ENCODE measurements at places on chromosomes 13 and 19.

DNA sequence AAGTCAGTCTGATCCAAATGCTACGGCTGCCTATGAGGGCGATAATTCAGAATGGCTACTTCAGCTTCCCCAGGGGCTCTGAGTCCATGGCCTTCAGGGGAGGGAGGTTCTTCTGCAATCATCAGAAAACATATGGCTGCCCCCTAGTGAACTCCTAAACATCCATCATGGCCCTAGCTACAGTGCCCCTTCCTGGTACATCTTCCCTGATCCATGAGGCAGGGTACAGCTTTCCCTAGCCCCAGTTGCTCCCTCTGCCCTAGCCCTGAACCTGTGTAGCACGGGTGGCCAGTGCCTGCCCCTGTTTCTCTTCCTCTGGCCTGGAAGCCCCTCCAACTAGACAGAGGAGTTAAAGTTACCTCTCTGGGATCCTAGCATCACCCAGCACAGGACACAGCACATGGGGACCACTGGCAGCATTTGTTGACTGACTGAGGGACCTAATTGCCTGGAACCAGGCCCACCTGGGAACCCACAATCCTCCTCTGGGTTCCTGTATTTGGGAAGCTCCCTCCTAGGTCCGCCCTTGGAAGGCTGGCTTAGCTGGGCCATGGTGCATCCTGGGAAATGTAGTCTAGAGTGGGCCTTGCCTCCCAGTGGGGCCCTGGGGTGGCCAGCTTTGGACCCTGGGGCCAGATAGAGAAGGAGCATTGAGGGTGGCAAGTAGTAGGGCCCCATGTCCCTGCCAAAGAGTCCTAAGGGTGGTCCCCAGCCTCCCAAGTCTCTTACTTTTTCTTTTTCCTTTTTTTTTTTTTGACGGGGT is 17.7 kb upstream of the SEMA6B start:
- DNase-seq, result no peak

- DNase-seq, result no peak
Observed at GRCh38 chr19:58350001-58350861, 3.1 kb downstream of the A1BG start.

- no peak for DNase-seq
Observed at GRCh38 chr13:23323946-23324709, 109.4 kb downstream of the SACS start.

DNA sequence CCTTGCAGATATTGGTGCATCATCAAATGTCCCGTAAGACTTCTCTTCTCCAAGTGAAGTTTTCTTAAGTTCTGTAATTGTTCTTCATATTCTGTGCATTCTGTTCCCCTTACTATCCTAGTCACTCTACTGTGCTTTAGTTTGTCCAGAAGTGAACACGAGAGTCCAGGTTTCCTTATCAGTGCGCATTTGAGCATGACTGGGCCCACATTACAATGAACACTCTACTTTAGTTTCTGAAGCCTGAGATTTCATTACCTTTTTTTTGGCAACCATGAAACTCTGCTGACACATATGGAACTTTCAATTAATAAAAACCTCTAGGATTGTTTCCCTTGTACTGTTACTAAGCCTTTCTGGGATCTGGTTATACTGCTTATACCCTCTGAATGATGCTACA is 270.0 kb downstream of the KCNRG start:
- DNase-seq, result no peak

GRCh38 chr13:44756276-44756810 is 180.2 kb upstream of the TSC22D1 start:
- DNase-seq, result no peak

DNA sequence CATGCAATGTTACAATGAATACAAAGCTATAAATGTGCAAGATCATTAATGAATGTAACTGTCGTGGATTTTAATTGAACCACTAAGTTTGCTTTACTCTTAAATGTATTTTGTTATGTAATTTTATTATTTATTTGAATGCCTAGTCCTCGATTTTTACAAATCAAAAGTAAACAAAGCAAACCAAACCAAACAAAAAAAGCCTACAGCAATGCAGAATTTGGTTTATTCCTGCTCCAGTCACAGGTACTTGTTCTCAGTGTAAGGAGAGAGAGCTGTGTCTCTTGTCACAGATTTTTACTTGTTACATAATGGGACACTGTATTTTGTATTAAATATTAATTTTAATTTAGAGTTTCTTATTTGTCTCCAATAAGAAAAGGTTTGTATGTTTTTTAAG is 584.3 kb upstream of the SLITRK6 start:
- no peak for DNase-seq

GRCh38 chr13:59750860-59751259 is 412.9 kb downstream of the DIAPH3 start:
- peak; percentile 72 for DNase-seq

GRCh38 chr19:38229585-38230073 is 5.6 kb upstream of the DPF1 start:
- peak; percentile 81 for DNase-seq

GRCh38 chr19:46388311-46389095 is 24.9 kb downstream of the CCDC8 start:
- no peak for DNase-seq

GRCh38 chr19:17641181-17641580 is 47.0 kb downstream of the UNC13A start:
- DNase-seq, result no peak

DNA sequence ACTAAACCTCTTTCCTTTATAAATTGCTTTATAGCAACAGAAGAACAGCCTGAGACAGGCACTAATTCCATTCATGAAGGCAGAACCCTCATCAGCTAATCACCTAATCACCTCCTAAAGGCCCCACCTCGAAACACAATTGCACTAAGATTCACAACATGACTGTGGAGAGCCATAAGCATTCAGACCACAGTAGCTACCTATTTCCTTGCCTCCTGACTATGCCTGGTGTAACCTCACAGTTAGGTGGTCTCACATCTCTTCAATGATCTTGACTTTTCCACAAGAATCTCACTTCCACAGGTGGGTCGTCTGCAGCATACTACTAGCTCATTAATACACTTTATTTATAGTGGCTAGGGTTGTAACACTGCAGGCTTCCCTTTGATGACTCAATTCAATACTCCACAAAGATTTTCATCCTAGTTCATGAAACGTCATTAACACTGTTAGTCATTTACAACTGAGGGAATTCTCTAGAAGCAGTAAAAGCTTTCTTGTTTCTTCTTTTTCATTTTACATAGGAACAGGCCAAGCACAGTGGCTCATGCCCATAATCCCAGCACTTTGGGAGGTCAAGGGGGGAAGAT is 27.1 kb downstream of the STK24 start:
- DNase-seq, result no peak

DNA sequence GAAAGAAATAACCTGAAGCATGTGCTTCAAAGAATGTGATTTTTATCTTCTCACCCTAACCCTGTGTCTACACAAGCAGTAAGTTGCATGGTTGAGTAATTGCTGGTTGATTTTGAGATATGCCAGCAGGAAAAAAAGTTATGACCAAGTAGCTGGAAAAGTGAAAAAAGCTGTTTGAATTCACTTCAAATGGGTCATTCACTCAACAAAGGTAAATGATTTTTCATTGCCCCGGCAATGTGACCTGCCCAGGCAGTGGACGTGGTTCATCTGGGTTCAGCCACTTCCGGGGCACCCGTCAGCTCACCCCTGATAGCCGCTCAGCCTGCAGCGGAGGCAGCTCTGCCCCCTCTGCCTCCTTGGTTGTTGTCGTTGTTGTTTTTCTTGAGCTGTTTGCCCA is 18.5 kb downstream of the TNFRSF19 start:
- no peak for DNase-seq

GRCh38 chr13:46551410-46552302 is 1.3 kb upstream of the LRCH1 start:
- no peak for DNase-seq

- DNase-seq, result no peak
Observed at GRCh38 chr13:24746618-24747247, 17.2 kb upstream of the RNF17 start.

GRCh38 chr13:91572944-91573598 is 174.7 kb downstream of the GPC5 start:
- no peak for DNase-seq

DNA sequence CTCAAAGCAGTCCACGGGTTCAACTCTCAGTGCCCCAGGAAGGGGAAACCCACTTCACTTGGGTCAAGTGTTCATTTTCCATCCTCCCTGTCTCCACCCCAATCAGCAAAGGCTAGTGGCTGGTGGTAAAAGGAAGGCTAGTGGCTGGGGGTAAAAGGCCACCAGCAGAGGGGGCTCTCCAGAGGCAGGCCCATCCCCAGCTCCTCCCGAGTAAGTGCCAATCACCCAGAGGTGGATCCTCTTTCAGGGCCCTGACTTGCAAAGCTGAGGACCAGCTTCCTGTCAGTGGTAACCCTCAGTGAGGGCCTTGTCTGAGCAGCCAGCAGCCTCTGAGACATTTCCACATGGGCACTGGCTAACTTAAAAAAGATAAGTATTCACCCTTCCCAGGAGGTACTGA is 22.0 kb upstream of the TPT1 start:
- no peak for DNase-seq

GRCh38 chr19:55083004-55083850 is 7.6 kb downstream of the EPS8L1 start:
- no peak for DNase-seq
